ENCODE measurements at places on chromosomes 11 and 22.
A peak's percentile ranks its signal among the peaks of the same experiment; 100 is the strongest.

DNA sequence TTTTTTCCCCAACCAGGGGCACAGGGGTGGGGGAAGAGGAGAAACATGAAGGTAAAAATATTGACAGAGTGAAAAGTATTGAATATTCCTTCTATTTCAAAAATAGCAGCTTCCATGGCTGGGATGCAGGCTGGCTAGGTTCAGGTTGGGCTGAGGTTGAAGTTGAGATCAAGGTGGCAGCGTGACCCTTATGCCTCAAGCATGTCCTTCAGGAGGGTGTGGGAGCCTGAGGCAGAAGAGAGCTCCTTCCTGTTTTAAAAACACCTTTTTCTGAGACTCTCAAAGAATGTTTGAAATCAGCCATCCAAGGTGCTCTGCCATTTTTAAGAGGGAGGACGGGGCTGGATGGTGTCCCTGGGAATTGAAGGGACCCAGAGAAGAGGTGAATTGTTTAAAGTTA is 29.5 kb downstream of the TIMP3 start:
- DNase-seq, result no peak

GRCh38 chr22:37552524-37553163 is 7.6 kb upstream of the CDC42EP1 start:
- no peak for DNase-seq

GRCh38 chr11:57940044-57940756 is 83.5 kb upstream of the OR9Q1 start:
- no peak for DNase-seq

DNA sequence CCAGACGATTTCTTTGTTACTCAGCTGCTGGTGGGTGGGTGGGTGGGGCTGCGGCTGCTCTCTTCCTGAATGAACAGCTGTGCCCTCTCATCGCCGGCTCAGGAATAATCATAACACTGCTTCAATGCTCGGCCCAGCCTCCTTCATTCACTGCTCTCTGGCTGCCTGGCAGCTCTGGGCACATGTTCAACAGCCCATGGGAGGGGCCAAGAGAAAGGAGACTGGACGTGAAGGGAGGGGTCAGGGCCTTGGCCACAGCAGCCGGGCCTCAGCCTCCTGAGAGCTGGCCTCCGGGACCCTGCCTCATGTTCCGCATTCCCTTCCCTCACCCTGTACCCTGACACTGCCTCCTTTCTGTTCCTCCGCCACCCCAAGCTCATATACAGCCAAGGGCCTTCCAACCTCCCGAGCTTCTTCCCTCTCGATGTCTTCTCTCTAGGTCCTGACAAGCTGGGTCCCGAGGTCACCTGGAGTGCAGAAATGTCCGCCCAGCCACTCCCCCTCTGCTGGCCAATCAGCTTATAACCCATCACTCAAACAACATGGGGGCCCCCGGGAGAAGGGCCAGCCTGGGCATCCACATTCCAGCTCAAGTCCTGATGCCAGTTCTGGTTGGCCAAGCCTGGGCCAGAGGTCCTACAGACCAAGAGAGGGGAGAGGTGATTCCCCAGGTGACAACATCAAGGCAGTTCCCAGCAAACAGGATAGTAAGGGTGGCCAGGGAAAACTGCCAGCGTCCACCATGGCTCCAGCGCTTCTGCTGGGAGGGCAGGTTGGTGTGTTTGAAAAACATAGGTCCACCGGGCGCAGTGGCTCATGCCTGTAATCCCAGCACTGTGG is 3.2 kb upstream of the CSDC2 start:
- no peak for DNase-seq

GRCh38 chr11:124479561-124479960 is 34.1 kb upstream of the OR8B8 start:
- DNase-seq, result no peak

GRCh38 chr22:35805466-35805865 is 87.8 kb downstream of the APOL5 start:
- no peak for DNase-seq

DNA sequence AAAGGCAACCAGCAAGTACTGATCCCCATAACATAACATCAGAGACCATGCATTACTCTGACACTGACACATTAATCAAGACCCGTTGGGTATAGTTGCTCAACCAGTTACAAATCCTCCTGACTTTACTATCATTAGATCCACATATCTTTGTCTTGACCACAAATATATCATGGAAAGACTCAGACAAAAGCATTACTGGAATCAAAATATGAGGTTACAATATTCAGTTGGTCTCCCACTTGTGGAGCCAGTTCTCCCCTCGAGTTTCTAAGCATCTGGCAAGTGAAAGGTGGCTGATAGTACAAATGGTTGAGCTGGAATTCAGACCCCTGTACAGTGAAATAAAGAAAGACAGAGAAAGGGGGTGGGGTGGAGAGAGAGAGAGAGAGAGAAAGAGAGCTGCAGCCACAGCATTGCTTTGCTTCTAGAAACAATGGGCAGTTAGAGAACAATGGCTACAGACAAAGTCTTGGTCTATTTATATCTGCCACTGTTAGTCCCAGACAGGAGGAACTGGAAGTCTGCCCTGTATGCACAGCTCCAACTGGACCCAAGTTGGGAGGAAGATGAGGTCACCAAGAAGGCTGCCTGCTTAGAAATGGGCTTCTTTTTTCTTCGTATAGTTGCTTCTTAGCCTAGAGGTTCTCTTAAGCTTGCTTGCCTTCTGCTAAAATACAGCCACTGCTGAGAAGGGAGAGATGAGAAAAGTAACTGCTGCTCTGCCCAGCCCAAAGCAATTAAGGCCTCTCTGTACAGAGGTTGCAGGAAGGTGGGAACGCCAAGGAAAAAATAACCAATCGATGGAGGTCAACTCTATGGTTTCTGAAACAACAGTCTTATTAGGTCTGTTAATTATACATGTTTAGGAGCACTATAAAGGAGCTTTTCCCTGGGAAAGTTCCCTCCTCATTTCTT is 85.5 kb downstream of the ETS1 start:
- no peak for DNase-seq

- DNase-seq, result peak; percentile 2
These were observed 106.4 kb upstream of the SESN3 start for GRCh38 chr11:95337175-95337957.

DNA sequence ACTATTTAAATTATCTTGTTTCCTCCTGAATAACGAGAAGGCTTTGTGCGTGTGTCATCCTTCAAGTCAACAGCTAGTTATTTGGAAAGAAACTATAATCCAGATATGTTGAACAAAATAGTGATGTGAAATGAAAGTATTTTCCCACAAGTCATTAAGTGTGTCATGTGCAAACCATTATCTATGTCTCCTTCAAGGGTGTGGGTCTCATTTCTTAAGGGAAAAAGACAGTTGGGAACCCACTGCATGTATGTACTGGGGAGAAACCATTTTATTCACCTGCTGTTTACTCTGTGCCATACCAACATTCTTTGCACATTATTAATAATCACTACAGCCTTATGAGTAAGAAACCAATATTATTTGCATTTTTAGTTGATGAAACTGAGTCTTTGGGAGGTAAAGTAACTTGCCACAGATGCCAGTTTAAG is 145.3 kb upstream of the CTSC start:
- DNase-seq, result no peak

Measured in stimulated activated CD8-positive, alpha-beta memory T cell treated with anti-CD3 and anti-CD28 coated beads, Interleukin-4, amount 100 ng/mL, for 24 hours (primary cell).